ENCODE measurements at places on chromosomes 16 and 17. TPM values are rescaled to one million over a fixed set of nuclear protein-coding genes. Genes with fewer than 3 reads are reported as not detected.

Gene CCL4
- 13.3 TPM for total RNA-seq

- no peak for DNase-seq
Measured at GRCh38 chr16:53755026-53755910, 51.3 kb downstream of the FTO start.

Gene INCA1
- 1.0 TPM for total RNA-seq

DNA sequence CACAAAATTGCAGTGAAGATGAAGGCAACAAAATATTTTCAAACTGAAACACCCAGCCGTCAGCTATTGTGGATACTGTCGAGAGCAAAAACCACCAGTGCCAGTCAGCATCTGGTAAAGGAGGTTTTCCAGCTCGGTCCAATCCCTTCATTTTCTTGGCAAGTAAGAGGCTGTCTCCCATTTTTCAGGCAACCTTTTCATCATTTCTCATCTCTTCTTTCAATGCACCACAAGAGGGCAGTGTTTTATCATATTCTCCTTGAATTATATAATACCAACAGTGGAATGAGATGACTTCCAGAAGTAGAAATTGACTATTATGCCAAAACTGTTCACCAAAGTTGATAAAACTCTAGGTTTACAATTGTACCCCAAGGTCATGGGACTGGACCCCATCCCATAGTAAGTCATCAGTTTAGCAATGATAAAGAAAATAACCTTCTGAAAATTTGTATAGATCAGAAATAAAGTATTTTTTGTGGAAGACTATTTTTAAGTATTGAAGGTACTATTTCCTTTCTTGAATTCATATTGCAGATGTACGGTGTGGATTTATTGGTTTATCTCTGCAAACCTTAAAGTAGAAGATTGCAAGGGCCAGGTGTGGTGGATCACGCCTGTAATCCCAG, 16.8 kb downstream of the NQO1 start:
- DNase-seq = no peak

Gene EPOP
- 0.38 TPM for total RNA-seq

DNA sequence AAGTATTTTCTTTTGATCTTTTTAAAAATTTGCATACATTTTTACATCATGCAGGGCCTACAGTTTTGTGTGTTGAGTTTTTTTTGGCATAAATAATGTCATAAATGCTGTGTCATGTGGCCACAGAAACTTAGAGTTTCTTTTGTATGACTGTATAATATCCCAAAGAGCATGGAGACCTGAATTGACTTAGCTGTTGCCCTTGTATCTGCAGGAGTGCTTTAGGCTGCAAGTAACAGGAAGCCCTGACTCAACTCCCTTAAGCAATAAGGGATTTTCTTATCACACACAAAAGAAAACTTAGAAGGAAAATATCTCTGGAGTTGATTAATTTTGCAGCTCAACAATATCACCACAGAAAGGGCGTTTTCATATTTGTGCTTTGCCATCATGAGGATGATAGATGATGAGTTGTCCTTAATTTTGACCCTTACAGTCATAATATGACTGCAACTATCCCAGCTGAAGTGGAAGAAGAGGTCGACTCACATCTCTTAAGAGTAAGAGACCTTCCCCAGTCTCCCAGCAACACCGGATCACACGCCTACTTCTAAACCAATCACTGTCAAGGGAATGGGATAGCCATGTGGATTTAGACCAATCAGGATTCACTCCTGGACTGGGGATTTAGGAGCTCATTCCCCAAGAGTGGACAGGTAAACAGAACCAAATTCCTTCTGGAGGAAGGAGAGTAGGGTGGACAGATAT, 138.9 kb downstream of the GSG1L start:
- DNase-seq = no peak

DNA sequence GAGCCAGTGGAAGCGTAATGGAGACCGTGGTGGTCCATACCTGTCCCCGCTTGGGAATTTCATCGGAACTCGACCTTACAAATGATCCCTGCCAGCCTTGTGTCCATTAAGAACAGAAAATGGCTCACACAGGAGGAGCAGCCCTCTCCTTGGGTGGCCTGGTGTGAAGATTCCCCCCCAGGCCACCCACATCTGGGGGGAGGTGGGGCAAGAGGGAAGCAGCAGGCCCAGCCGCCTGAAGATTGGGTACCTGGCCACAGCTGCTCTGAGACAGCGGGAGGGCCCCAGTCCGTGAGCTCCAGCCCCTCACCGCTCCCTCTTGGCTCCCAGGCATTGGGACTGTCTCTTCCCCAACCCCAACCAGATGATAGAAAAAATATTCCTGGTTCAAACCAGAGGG, 277.8 kb upstream of the FOXF1 start:
- DNase-seq = no peak

DNA sequence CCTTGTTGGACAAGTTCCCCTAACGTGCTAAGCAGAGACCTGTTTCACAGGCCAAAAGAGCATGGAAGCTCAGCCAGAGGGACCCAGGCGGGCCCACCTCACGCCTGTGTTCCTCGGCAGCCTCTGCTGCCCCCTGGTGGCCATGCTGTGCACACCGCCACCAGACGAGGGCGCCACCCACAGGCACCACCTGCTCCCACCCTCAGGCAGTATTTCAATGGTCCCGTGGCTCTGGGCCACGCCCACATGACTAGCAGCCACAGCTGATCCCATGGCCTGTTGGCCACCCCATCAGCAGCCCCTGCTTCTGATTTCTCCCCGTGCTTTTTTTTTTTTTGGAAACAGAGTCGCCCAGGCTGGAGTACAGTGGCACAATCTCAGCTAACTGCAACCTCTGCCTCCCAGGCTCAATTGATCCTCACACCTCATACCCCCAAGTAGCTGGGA, 18.9 kb downstream of the MPG start:
- DNase-seq = peak; percentile 86

Gene RRAD
- 10.3 TPM for total RNA-seq
